ENCODE measurements at places on chromosomes 7 and 10. TPM values are rescaled to one million over a fixed set of nuclear protein-coding genes. Genes with fewer than 3 reads are reported as not detected.

IKZF1 gene
- 1.6 TPM for polyA plus RNA-seq

CUZD1 gene
- polyA plus RNA-seq = 1.7 TPM

VENTX gene
- polyA plus RNA-seq = 0.25 TPM

POT1 gene
- 39.5 TPM for polyA plus RNA-seq

EVX1 gene
- 0.12 TPM for polyA plus RNA-seq

LRRD1 gene
- polyA plus RNA-seq = 0.31 TPM

AFAP1L2 gene
- 40.1 TPM for polyA plus RNA-seq

SYCE1 gene
- 0.30 TPM for polyA plus RNA-seq

TMEM140 gene
- 29.3 TPM for polyA plus RNA-seq

OLAH gene
- polyA plus RNA-seq = 1.0 TPM

NODAL gene
- 0.14 TPM for polyA plus RNA-seq

NRG3 gene
- polyA plus RNA-seq = 14.6 TPM

DIP2C gene
- 19.1 TPM for polyA plus RNA-seq

HMX3 gene
- 0.14 TPM for polyA plus RNA-seq
